IMR-90 (cell line): ENCODE measurements at places on chromosomes 1 and 21.

DNA sequence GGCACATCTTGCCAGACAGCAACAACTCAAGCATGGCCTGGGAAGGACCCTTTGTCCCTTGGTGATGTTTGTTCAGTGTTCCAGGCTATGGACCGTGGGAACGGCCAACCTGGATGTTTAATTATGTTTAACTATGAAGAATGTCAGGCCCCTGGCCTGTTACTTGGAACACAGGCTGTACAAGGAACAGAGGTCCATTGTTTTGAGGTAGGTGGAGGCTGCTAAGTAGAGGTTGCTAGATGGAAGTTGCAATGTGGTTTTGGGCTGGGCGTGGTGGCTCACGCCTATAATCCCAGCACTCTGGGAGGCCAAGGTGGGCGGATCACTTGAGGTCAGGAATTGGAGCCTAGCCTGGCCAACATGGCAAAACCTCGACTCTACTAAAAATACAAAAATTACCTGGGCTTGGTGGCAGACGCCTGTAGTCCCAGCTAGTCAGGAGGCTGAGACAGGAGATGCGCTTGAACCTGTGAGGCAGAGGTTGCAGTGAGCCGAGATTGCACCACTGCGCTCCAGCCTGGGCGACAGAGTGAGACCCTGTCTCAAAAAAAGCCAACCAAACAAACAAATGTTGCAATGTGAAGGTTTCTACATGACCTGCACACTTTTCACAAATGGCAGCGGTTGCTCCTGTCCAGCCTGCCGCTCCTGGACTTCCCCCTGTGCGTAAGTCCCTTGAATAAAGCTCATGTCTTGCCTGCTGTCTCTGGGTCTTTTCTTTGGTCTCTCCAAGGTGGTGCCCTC lies 2.5 kb upstream of the LEFTY1 start:
- DNase-seq: no peak

DNA sequence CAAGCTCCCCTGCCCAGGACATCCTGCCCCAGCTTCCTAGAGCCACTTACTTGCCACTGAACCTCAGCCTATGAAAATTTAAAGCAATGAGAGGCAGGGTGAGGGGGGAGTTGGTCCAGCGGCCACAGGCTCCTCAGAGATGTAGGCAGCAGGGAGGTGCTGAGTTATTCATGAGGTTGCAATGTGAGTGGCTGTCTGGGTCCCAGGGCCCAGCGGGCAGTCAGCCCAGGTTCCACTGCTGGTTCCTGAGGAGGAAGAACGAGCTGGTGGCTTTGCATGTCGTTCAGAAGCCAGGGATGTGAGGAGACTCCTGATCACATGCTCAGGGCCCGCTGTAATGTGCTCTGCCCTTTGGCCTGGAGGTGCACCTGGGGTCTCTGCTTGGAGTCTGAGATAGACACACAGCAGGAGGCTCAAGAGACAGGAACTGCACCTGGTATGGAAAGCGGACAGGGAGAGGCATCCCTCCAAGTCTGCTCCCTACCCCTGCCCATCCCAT lies at the start of gene KNCN:
KNCN (minus strand) TSS at position 51 of the 499 bp plus-strand sequence. CDS start 432 bp downstream, outside the sequence.
- DNase-seq: no peak

DNA sequence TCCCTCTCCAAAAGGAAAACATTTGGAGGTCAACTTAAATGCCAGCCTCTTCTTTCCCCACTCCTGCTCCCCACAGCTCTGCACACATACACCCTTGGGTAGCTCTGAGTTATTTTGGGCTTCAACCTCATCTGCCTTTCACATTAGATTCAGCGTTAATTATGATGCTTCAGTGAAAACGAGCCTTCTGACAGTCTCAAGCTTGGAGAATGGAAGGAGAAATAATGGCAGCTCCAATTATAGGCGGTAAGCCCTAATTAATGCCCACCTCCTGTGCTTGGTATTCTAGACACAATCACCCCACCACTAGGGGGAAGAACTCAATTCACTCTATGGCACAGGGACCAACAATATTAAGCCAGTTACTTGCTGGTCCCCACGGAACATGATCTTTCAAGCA lies 397.9 kb downstream of the BRINP2 start:
- no peak for DNase-seq

GRCh38 chr1:147745271-147745670 lies 15.1 kb downstream of the GJA5 start:
- no peak for DNase-seq

DNA sequence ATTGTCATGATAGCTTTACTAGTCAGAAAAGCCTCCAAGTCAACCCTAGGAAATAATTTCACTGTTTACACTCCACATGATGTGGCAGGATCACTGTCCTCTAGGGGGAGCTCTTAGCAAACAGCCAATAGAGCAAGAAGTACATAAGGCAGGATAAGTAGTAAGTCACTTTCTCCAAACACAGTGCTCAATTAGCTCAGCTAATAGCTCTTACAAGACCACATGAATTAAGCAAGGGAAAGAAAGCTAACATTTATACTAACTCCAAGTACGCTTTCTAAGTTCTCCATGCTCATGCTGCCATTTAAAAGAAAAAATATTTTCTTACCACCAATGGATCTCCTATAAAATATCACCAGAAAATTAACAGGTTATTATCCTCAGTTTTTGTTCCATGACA lies 66.9 kb upstream of the LRIF1 start:
- DNase-seq: peak; percentile 60

DNA sequence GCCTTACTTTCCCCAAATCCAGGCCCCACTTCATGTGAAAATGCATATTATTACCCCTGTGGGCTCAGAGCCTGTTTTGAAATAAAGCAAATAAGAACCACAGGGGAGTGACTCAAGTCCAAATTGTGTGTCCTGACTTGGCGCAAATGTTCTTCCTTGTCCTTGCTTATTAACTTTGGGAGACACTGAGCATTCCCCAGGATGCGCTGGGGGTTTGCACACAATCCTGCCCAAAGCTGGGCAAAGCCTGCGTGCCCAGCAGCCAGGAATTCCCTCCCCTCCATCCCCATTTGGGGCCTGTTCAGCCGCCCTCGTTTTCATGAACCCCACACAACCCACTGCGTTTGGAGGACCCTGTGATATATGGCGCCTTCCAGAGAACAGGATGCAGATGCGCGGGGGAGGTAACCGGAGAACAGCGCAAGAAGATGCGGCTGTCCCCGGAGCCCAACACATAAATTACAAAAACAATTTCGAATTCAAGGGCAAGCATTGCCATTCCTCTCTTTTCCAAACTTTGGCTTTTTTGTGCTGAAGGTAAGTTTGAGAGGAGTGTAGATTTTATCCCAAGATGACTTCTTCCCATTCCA lies 42.4 kb upstream of the CLDN14 start:
- no peak for DNase-seq

DNA sequence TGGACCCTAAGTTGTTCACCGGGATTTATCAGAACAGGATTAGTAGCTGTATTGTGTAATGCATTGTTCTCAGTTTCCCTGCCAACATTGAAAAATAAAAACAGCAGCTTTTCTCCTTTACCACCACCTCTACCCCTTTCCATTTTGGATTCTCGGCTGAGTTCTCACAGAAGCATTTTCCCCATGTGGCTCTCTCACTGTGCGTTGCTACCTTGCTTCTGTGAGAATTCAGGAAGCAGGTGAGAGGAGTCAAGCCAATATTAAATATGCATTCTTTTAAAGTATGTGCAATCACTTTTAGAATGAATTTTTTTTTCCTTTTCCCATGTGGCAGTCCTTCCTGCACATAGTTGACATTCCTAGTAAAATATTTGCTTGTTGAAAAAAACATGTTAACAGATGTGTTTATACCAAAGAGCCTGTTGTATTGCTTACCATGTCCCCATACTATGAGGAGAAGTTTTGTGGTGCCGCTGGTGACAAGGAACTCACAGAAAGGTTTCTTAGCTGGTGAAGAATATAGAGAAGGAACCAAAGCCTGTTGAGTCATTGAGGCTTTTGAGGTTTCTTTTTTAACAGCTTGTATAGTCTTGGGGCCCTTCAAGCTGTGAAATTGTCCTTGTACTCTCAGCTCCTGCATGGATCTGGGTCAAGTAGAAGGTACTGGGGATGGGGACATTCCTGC lies 3.9 kb upstream of the OLFML3 start:
- DNase-seq: peak; percentile 47

DNA sequence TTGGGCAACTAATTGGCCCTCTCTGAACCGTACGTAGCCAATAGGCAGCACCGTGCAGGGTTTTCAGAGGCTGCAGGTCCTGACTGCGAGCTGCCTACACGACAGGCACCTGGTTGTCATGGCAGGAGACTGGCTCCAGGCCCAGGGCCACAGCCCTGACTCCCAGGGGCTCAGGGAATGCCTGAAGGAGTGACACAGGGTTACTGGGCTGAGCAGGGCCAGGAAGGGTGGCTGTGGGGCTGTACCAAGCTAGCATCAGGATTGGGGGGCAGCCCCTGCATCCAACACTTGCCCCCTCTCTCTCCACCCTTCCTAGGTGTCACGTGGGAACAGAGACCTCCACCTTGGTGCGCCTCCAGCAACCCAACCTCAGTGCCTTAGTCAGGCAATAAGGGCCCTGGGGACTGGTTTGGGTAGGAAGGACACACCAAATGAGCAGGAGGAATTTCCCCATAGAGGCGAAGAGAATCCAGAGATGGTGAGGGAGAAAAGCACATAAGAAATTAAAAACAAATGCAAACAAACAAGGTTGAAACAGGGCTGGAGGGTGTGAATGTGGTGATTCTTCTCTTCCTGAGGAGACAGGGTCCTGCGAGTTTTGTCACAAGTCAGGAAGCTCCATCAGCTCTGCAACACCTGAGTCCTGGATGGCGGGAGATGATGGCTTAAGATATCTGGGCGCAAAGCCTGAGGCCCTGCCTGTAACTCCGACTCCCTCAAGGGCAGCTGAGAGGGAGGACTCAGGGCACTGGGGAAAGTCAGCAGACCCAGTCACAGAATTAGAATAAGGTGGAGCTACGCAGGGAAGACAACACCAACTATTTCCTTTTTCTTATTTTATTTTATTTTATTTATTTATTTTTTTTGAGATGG lies 19.7 kb upstream of the RNU1-4 start:
- no peak for DNase-seq

DNA sequence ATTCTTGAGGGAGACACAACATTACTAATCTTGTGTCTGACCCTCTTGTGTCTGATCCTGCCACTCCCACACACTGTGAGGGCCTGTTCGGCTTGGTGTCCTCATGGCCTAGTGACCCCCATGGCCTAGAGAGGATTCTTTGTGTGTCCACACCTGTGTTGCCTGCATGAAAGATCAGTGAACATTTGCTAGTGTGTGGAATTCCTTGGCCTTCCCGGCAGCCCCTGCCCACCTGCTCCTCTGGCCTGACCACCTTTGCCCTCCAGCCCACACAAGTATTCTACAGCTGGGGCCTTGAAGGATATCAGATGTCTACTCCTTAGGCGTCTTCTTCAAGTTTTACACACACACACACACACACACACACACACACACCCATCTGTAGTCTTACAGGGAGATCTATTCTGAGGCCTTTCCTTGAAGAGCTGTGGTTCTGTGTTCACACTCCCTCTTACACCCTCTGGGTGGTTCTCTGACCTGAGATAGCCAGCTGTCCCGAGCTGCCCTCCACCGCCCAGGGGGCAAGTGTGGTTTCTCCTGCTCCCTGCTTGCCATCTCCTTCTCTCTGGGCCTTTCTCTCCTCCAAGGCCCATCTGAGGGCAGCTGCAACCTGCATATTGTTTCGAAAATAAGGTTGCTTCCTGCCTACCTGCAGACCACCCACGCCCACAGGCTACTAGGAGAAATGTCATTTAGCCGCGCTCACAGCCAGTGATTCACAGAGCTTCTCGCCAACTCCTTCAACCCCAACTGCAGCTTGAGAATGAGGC lies 45.4 kb downstream of the CD247 start:
- no peak for DNase-seq

GRCh38 chr1:186009039-186009737 lies 275.0 kb downstream of the HMCN1 start:
- peak; percentile 45 for DNase-seq

DNA sequence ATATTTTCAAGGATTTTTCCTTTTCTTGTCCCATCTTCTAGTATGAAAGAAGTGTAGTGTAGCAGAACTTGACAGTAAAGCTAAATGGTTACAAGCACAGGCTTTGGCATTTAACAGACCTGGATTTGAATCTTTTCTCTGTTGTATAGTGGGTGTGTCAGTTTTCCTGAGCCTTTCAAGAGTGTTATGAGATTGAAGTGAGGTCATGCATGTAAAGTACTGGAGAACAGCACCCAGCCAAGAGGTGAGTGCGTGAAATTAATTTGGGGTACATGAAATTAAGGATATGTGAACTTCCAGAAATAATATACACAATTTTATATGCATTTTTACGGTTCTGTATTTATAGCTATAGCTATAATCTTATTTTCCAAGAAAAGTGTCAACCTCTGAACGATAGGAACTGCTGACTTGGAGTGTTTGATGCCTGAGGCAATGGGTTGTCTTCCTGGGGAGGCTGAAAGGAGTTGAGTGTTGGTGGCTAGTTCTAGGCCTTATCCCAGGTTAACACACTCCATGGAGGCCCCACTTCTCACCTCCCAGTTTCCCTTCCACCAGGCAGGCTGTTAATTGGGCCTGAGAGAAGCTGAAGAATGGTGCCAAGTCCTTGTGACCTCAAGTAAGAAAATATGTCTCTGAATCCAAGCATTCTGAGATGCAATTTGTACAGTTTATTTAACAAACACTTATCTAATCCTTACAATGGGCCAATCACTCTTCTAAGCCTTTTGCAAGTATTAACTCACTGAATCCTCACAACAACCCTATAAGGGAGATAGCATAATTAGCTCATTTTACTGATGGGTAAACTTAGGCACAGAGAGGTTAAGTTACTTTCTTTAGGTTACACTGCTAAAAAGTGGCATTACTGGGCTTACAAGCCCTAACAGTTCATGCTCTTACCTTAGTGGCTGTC lies 4.4 kb downstream of the ROR1 start:
- DNase-seq: no peak

DNA sequence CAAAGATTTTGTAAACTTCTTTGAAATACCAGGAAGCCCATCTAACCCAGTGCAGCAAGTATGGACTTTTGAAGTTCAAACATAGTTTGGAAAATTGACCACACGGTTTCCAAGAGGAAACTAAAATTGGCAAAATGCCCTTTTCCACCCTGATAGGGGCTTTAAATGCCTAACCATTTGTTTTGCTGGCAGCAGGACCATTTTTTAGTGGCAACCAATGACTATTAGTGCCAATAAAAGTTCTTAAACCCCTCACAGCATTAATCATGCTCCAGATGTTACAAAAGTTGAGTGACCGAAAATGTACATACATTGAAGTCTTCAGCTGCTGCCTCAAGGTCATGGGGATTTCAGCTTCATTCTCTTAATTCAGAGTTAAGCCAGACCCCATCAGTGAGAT lies 46.4 kb upstream of the ENAH start:
- no peak for DNase-seq

- peak; percentile 15 for DNase-seq
Observed at GRCh38 chr1:52593495-52593894, 8.7 kb upstream of the GPX7 start.

DNA sequence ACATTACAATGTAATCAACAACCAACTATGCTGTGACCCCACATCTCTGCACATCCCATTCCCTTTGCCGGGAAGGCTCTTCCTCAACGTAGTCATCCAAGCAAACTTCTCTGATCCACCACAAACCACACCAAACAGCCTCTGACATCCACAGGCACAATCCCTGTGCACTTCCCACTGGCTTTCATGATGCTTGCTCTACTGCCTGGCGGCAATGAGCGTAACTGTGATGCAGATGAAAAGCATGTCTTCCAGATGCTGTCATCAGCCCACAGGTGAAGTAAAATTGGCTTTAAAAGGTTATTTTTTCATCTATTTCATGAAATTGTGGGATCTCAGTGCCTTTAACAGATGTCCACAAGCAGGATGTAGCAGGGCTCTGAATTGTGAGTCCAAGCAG lies 635.2 kb downstream of the SMYD3 start:
- peak; percentile 99 for DNase-seq
